Adipocyte (in vitro differentiated cells): ENCODE measurements at places on chromosomes 1 and 21.

GRCh38 chr21:43023175-43023574, 48.8 kb downstream of the PKNOX1 start:
- no peak for DNase-seq

- peak; percentile 49 for DNase-seq
Observed at GRCh38 chr21:16420031-16420724, 690.4 kb downstream of the USP25 start.

GRCh38 chr21:41589131-41589530, 81.2 kb upstream of the TMPRSS2 start:
- DNase-seq: no peak

DNA sequence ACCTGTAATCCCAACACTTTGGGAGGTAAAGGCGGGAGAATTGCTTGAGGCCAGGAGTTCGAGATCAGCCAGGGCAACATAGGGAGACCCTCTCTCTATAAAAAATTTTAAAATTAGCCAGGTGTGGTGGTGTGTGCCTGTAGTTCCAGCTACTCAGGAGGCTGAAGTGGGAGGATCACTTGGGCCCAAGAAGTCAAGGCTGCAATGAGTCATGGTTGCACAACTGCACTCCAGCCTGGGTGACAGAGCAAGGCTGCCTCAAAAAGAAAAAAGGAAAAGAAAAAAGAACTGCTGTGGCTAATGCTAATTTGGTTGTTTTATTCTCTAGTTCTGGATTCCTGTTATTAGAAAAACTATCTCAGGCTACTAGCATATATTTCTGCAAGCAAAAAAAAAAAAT, 29.8 kb downstream of the DBT start:
- DNase-seq: peak; percentile 9

DNA sequence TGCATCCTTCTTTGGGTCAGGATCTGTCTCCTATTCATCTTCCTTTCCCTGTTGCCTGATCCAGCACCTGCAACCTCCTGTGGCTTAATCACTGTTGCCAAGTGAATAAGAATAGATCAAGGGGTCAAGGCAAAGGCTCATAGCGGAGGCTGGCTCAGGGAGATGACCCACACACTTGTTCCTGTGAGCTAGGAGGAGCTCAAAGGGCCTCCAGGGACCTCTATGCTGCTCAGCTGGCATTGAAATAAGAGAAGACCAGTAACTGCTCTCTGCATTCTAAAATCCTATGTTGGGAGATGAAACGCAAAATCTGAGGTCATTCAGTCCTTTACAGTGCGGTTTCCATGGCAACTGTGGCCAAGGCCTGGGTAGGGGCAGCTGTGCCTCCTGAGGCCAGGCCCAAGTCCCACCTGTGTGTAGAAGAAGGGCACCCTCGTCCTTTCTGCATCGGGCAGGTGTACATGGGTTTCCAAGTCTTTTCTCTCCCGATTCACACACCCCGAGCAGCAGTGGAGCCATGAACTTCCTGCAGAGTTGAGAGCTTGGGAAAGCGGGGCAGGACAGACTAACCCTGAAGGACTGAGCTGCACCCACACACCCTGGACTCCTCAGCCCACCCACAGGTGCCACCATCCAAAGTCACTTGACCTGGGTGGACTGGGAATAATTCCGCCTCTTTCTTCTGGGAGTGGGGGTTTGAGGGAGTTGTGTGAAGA, 27.8 kb upstream of the STUM start:
- no peak for DNase-seq

DNA sequence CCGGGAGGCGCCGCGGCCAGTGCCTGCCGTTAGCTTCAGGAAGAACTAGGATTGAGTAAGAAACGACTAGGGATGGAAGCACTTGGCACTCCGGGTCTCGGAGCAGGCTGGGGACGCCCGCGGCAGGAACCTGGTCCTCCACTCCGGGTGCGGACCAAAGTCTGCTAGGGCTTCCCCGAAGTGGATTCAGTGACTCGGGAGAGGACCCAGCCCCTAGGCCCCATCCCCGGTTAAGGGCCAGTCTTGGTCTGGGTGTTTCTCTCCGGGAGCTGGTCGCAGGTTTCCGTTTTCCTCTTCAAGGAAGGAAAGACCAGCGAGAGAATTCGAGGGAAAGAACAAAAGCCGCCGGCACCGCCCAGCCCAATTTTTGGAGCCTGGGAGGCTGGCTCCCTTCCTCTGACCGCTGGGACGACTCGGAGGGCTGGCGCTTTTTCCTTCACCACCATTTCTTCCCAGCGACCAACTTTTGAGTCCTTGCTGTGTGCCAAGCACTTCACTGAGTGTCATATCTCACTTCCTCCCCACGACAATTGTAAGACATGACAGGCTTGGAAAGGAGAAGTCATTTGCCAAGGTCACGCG, 16.8 kb upstream of the STMN1 start:
- peak; percentile 52 for DNase-seq

DNA sequence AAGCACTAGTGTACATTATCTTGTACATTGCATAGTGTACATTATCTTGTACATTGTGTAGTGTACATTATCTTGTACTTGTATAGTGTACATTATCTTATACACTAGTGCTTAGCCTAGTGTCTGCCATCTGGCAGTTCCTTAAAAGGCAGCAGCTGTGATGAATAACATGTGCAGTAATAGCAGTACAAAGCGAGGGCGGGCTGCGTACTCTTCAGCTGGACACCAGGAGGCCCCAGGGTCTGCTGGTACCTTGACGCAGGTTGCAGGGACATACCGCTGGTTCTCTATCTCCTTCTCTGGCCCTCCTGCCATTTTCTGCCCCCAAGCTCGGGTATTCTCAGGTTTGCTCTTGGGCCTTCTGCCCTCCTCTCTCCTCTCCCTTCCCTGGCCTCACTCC, 149.6 kb downstream of the SEC16B start:
- no peak for DNase-seq
